ENCODE measurements at places on chromosomes 7 and 10.

DNA sequence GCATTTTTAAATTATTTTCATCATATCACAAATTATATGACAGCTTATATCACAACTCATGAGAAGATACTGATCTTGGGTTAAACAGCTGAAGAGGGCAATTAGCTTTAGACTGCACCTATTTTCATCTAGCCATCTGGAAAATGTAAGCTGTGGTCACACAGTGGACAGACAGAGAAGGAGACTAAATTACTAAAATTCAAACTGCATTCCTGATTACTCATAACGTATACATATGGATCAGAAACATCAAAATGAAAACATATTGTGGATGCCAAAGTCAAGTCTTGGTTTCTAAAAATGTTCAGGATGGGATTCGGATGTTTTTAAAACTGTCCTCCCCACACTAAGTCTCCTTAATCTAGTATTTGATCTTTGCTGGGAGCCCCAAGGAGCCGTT lies 6.6 kb downstream of the BBIP1 start:
- DNase-seq = no peak

DNA sequence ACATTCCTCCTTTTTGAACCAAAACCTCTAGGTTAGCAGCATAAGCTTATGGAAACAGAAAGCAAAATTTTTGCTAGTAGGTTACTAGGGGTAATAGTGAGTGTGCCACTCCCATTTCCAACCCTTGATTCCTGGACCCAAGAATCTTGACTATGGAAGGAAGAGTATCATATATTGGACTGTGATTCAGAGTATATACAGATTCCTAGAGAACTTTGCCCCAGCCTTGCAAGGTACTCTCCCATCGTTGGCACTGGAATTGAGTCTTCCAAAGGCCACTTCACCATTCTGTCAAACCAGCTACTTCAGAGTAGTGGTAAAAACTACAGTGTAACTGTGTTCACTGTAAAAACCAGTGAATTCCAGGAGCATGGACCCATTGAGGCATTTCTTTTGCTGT lies 69.4 kb downstream of the LRRC17 start:
- no peak for DNase-seq

DNA sequence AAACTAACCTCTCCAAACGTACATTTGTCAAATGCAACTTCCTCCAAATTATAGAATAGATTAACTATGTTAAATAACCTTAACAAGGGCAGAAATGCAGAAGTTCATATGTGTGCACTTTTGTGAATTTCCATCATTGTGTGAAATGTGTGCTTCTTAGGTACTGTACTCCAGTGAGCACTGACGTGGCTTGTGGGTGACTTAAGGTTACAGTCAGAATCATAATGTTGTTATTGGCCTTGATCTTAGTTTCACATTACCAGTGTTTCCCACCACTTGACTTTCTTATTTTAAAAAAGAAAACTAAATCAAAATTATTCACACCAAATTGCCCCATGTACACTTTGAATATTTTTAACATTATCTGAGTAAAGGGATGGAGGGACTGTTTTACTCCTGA lies 155.1 kb upstream of the FZD8 start:
- no peak for DNase-seq

DNA sequence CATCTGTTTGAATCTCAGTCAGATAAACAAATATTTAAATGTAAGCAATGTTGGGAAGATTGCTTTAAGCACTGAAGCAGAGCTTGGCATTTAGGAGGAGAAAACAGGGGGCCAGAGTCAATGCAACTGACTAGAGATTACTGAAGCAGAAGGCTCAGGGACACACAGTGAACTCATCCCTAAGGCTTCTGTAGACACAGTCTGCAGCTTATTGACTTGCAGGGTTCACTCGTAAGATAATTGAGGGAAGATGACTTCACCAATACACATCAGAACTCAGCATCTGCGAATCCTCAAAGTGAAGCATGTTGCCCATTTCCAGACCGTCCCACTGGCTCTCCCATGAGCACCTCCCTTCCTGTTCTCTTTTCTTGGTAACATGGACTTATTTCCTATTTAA lies 363.4 kb upstream of the PFKP start:
- no peak for DNase-seq

DNA sequence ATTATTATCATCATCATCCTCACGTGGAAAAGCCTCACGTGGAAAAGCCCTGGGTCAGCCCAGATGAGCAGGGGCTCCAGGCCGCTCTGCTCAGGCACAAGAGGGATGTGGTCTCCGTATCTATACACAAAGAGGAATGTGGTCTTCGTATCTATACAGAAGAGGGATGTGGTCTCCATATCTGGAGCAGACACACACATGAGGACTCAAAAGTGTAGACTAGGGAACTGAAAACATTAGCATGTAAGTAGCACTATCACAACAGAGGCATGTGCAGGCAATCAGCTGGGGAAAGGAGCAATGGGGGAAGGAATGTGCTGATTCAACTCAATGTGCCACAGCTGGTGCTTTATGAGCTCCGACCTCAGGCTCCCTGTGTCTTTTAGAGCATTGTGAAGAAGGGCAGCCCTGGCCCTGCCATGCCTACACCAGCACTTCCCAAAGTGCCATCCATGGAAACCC lies 86.5 kb downstream of the PLXNA4 start:
- DNase-seq = no peak

DNA sequence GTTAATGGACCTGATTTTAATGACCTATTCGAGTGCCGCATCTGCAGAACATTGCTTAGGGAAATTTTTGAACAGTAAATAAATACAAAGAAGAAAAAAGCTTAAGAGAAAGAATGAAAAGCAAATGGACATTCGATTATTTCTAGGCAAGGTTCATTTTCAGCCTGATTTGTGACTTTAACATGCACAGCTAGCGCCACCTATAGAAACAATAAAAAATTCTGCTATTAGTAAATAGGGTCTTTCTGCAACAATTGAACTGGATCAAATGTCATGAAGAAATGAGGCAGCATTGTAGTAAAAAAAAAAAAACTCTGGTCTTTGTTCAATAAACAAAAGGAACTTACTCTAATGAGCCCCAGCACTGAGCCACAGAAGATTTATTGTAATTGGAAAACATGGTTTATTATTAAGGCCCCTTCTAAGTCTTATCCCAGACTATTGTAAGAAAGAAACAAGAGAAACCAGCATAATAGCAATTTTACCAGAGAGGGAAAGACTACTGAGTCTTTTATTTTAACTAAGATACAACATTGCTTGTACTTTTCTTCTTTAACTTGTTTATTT lies 41.4 kb upstream of the GHITM start:
- DNase-seq = peak; percentile 2

DNA sequence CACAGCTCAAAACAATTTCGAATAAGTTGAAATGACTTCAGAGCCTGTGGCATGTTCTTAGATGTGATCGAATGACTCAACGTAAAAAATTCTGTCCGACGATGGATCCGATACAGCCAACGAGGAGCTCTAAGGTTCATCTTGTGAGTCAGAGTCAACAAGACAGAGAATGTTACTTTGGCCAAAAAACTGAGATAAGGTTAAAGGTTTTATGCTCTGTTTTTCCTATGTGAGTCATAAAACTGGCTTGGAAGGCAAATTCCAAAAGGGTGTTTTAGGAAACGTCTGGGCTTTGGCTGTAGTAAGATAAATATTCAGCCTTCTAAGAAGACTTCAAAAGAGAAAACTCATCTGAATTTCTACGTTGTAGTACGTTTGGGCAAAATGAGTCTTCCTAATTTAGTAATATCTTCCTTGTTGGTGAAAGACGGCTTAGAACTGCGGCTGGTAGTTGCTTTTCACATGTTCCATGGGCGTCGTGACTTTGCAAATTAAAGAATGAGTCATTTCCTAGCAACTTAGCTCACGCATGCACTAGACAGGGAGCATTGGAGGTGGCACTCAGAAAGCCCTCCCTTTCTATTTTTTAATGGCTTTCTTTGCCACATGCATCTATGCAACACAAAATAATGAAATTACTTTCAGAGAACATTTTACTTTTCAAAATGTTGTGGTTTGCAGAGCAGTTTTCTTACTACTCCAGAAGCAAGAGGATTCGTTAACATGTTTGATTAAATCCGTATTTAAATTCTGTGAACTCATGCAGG lies 28.2 kb downstream of the PFKP start:
- peak; percentile 26 for DNase-seq

DNA sequence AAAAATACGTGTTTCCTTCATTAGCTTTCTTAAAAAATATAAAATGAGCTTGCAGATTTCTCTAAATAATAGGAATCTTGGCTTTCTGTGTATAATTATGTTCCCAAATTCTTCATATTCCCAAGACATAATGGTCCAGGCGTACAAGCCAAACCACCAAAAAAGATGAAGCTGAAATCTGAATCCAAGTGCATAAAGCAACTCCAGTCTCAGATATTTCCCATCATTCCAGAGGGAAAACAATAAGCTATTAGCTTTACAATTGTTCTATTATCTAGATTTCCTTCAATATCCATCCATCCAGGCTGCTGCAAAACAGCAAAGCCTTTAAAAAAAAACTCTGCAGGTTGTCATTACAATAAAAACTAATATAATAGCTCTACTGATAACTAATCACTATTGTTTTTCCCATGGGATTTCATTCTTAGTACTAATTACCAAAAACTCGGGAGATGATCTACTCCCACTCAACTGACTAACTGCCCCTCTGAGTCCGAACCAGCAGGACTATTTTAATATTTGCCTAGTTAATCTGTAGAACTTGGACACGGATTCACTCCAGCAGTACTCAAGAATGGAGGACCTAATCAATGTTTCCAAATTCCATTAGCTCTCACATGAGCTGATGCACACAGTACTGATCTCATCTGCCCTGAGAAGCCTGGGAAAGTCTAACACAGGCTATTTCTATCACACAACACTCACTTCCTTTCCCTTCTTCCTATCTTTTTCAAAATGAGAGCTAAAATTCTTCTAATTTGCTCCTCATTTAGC lies 108.9 kb upstream of the ASAH2 start:
- no peak for DNase-seq

DNA sequence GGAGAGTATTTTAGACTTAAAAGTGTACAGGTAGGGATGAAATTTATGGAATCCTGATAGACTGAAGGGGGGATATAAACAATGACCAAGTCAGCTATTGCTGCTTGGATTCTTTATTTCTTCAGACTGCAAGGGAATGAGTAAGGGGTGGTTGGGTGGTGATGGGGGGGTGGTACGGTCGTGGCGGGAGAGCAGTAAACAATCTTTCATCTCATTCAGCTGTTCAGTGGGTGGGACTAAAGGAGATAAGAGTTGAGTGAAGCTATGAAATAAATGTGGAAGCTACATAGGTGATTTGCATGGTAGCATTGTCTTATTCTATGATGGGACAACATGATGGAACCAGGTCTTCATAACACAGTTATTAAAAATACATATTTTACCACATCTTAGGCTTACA lies 1.8 kb downstream of the SEPTIN7 start:
- no peak for DNase-seq

DNA sequence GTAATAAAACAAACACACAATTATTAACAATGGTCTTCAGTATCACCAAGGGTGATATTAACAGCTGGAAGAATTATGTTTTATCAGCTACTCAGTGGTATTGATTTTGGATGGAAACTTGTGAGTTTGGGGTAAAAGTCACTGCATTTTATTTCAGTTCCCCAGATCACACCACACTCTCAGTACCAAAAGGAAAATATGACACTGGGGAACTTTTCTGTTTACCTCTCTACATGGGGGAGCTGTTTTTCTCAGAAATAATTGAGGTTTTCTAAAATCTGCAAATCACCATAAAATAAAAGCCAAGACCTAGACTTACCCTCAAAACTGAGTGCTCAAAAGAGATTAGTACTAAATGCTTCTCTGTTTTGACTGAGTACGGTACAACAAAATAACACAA lies 98.6 kb upstream of the FEZF1 start:
- no peak for DNase-seq

GRCh38 chr7:138170959-138171703 lies 94.9 kb downstream of the AKR1D1 start:
- peak; percentile 29 for DNase-seq

GRCh38 chr7:24827589-24827988 lies 70.3 kb upstream of the GSDME start:
- DNase-seq = no peak

DNA sequence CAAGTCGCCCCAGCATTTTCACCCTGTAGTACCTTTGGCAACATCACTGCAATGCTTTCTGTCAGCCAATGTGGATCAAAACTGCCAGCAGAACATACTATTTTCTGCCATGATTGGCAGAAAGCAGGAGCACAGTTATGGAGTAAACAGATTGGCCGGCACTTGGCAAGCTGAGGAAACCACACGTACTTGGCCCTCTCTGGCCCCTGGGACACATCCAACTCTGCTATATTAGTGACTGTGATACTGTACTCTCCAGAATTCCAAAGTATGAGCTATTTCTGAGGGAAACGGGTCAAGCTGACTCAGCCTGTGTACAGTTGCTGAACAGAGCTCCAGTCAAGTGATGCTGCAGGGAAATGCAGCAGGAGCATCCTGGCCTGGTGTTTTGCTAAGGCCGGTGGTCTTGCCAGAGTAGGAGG lies 39.8 kb upstream of the LANCL2 start:
- DNase-seq = no peak

GRCh38 chr7:42690794-42691639 lies 220.9 kb downstream of the C7orf25 start:
- no peak for DNase-seq

DNA sequence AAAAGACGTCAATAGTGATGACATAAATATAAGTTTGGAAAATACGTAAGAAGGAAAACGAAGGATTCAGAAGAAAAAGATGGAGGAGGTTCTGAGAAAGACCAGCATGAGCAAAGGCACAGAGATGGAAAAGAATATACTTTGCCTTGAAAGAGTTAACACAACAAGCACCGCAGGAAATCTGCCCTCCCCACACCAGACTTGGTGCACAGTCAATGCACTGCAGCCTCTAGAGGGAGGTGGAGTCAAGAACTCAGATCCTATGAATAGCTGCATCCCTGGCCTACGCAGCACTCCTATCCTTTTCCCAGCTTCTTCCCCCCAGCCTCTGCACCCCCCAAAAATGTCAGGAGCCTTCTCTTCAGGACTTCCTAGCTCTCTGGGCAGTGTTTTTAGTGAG lies 1370.6 kb upstream of the LRRTM3 start:
- DNase-seq = no peak

DNA sequence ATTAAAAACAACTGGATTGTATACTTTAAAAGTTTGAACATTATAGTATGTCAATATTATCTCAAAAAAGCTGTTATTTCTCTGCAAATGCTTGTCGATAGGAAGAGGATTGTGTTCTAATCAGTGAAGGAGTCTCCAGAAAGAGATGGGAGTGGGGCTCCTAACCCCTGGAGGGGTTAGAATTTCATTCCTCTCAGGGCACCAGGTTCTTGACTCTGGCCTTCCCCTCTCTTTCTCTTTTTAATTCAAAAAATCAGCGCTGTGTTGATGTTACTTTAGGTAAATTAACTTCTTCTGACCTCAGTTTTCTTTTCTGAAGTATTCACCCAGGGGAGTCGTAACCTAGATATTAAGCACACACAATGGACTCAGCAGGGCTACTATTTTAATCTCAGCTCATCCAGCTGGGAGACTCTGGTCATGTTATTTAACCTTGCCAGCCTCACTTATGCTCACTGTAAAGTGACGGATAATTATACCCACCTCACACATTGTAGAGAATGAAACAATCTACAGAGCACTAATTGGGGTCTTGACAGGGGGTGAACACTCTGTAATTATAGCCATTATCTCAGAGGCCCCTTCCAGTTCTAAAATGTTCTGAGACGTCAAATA lies 59.4 kb downstream of the GCC1 start:
- no peak for DNase-seq

GRCh38 chr7:47326808-47327207 lies 255.1 kb downstream of the TNS3 start:
- no peak for DNase-seq

- no peak for DNase-seq
These were observed 43.8 kb downstream of the TAF3 start for GRCh38 chr10:7862121-7862514.

All from CD4-positive, CD25-positive, alpha-beta regulatory T cell (primary cell).